GM13976 (cell line): ENCODE measurements at places on chromosomes 11 and 22.

DNA sequence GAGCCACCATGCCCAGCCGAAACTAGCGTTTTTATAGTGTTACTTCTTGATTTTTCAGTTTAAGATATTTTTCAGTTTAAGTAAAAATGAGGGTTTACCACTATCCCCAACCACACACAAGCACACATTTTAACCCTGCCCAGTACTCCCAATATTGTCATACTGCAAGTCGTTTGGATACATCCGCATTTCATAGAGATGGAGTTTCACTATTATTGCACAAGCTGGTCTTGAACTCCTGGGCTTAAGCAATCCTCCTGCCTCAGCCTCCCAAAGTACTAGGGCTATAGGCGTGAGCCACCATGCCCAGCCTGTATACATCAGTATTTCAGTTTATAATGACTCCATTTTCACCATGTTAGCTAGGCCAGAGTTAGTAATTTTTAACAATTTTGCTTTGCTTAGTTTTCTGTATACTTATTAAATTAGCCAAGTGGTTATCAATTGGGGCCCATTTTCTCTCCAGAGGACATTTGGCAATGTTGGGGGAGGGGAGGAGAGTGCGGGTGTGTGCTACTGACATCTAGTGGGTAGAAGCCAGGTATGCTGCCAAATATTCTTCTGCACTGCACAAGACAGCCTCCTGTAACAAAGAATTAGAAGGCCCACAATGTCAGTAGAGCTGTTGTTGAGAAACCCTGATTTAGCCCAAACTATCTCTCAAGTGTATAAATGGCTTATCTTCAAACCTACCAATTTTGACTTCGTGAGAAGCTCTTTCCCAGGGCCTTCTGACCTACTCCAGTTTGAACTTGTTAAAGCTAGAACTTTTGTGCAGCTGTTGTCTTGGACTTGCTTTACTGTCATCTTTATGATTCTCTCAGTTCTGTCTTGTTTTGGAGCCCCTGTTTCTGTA is 7.3 kb downstream of the USP47 start:
- DNase-seq: peak; percentile 34

DNA sequence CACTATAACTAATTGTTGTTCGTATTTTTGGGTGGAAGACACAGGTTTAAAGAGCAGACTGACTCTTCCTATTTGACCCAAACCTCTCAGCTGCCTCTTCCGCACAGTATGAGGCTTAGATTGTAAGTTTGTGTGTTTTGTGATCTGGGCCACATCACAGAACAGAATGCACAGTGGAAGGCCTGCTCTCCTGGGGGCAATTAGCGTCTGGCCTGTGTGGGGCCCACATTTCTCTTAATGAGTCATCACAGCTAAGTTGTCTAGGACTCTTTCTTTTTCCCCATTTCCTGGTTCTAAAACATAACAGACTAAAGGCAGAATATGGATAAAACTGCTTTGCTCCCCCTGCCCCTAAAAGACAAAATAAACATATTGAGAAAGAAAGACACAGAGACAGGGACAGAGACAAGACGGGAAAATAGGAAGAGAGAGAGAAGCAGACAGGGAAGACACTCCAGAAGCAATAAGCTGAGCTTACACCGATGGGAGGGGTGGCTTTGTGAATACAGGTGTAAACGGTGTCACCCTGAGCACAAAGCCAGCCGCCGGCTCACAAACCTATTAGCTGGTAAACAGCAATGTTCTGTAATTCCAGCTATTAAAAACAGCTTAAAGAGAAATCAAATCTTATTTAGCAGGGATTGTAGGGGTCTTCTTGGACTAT is 127.4 kb upstream of the OPCML start:
- no peak for DNase-seq

DNA sequence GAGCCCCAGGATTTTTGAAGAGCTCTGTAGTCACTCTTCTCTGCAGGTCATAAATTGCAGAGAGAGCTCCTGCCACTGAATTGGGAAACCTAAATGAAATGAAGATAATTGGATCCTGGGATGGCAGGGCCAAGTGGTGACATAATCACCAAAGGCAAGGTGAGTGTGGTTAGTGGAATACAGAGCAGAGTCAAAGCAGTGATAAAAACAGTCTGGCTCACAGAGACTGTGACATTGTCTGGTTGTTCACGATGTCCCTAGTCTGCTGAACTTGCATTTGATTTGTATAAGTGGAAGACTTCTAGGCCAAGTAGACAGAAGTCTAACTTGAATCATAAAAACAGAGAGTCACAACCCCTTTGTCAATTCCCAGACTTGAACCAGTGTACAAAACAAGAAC is 26.8 kb upstream of the SPATA19 start:
- no peak for DNase-seq

DNA sequence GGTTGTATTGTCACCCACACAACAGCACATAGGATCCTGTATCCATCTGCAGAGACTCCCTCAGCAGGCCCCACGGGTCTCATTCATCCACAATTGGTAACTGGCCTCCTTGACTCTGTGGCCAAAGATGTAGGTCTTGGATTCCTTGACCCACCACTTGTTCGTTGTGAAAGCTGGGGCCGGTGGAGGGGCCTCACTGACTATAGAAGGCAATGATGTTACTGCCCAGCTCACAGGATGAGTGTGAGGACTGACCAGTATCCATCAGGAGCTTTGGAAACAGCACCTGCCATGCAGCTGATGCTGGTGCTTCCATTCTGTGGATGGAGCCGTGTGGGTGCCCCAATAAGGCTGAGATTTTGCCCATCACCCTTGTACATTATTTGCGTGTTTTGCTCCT is 615.7 kb downstream of the BRD1 start:
- no peak for DNase-seq
